ENCODE measurements at places on chromosomes 1 and 21.

DNA sequence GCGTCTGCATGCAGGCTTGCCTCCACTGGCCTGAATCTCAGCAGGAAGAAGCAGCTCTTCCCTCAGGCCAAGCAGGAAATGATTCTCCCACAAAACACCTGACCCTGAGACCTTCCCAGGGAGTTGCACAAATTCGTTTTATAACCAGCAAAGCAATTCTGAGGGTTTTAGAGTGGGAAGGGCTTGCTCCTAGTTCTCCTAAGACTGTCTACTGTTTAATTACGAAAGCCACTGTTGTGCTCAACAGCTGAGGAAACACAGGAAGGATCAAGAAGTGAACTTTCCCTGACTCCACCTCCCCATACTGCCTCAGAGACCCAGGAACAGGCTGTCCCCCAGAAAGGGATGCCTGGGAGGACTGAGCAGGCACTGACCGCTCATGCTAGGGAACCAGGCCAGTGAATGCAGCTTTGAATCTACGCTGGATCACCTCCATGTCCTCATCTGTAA is 37.0 kb upstream of the PUM1 start:
- DNase-seq: no peak

DNA sequence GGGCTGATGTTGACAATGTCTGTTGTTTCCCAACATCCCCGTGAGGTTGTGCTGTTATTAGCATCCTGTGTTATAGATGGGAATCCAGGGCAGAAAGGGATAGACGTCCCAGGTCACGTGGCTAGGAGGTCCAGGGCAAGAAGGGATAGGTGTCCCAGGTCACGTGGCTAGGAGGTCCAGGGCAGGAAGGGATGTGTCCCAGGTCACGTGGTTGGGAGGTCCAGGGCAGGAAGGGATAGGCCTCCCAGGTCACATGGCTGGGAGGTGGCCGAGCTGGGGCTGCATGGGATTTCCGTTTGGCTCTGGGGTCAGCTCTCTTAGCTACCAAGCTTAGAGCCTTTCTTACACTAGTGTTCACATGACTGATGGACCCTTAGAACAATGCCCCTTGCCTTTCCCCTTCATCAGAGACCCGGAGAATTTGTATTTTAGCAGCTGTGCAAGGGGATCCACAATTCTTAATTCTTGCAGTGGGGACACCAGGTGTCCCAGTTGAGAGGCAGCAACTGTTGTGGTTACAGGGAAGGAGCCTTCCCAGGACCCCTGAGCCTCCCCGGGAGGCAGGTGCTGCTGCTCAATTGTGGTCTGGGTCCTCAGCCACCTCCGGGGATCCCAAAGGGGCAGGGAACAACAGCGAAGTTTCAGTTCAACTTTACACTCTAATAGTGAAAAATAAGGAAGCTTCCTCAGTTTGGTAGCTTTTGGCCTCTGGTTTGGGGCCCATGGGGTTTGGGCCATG is 69.2 kb downstream of the UMODL1 start:
- DNase-seq: no peak

DNA sequence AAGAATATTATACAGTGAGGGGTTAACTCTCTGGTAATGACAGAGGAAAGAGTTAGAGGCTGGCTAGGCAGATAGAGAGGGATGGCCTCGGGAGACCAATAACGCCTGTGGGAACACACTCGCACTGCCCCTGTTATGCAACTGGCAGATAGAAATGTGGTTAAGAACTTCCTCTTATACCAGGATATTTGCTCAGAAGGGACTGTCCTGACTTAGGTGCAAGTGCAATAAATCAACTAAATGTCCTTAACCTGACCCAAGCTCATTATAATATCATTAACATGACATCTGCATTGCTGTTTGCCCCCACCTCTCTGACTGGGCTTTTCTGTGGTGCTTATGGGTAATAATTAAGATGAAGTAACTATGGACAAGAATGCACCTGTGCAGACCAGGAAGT is 1518.0 kb downstream of the NCAM2 start:
- no peak for DNase-seq

DNA sequence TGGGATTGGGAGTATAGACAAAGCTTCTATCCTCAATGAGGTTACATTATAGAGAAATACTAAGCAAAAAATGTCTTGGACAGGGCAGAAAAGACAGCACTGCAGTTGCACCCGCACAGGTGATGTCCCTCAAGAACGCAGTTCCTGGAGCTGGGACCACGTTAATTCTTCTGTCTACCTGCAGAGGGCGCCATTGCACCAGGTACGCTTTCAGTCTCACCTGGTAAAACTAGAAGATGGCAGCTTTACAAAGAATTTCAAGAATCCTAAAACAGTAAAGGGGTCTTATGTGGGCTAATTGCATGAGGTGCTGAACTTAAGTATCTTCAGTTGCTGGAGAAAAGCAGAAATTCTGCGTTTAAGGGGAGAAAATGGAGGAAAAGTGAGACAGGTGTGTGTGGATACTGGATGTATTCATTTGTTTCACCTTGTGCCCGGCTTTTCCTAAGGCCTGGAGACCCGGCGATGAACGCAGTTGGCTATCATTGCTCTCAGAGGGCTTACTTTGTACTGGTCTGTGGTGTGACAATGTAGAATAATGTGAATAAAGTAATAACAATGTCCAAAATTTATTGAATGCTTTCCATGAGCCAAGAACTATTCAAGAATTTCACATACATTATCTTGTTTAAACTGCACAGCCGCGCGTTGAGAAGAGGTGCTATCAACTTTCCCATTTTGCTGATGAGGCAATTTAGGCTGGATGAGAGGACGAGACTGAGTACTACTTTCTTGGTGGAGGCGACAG is 276.3 kb upstream of the GREM2 start:
- peak; percentile 21 for DNase-seq

DNA sequence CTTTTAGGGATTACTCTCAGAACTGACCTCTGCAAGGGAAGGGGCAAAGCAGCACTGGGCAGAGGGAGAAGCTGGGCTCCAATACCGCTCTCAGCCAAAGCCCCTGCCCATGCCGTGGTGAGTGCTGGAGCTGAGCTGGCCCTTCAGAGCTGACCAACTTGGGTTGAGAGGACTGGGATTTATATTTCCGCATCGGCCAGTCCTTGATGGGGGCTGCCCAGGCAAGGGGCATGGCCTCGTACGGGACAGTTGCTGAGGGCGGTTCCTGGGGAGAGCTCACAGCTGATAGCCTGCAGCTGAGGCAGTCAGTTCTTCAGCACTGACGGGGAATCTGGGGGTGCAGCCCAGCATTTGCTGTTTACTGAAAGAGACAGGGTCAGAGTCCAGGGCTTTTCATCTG is 8.0 kb downstream of the HUNK start:
- no peak for DNase-seq

DNA sequence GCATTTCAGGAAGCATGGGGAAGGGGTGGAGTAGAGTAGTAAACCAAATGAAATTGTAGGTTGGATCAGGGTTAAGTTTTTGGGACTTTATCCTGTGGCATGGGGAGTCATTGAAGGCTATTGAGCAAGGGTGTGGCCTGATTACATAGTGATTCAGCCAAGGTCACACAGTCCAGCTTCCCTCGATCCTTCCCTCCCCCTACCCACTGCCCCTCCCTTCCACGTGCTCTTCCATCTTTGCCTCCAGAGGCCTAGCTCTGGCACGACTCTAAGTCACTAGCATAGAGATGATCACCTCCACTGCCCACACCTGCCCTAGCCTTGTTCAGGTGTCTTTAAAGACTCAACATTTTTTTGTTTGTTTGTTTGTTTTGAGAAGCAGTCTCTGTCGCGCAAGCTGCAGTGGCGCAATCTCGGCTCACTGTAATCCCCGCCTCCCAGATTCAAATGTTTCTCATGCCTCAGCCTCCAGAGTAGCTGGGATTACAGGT is 37.2 kb upstream of the SLC9A1 start:
- no peak for DNase-seq

- DNase-seq: no peak
These were observed 234.5 kb upstream of the NEGR1 start for GRCh38 chr1:72516826-72517225.

- DNase-seq: no peak
These were observed 116.6 kb downstream of the SETD4 start for GRCh38 chr21:35943752-35944151.

DNA sequence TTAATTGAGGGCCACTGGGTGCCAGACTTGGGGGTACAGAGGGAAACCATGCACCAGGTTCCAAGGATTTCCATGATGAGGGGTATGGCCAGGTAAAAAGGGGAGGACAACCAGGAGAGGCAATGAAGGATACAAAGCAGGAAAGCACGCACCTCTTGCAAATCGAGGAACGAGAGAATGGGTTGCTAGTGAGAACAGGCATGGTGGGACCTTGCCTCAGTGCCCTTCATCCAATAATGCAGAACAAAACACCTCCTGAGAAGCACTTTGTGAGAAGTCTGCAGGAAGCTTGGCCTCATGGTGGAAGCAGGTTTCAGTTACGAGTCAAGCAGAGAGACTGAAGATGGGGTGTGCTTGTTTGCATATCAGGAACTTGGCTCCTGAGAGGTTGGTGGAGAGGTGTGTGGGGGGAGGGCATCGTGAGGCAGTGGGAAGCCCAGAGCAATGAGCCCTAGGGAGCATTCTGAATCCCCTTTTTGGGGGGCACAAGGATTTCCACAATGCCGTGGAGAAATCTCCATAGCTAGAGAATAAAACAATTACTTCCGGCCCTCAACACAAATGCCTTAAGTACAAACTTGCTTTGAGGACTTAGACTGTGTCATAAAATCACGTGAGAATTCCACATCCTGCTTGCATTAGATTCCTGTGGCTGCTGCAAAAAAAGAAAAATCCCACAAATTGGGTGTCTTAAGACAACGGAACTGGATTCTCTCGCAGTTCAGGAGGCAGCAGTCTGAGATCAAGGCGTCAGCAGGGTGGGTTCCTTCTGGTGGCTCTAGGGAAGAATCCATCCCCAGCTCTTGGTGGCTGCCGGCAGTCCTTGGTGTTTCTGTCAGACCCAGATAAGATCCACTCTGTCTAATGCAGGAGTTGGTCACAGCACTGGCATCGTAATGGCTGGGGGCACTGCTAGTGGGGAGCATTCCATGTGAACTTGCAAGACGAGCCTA is 54.9 kb upstream of the BACE2 start:
- no peak for DNase-seq

- DNase-seq: no peak
These were observed 190.6 kb upstream of the ZNHIT6 start for GRCh38 chr1:85898861-85899260.

DNA sequence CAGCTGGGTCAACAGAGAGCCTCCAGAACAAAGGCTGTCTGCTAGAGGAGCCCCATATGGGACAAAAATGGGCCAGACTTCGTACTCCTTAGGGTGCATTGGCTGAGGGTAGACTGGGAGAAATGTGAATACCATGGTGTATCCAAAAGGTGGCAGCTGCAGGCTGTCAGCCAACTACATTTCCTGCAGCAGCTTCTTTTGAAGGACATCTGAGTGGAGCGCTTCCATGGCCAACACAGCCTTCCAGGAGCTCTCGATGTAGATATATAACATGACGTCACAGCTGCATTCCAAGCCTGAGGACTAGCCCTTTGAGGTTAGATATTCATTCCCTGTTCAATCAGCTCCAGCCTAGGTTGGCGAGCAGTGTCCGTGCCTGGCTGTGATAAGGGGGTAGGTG is 107.7 kb downstream of the MAB21L3 start:
- DNase-seq: no peak

GRCh38 chr1:220748089-220748934 is at the start of gene MTARC2:
Gene MTARC2, plus strand, starts transcription at chr1:220748322. Its CDS starts 210 bp downstream, at chr1:220748532.
- DNase-seq: no peak

- DNase-seq: no peak
These were observed 3.5 kb upstream of the PIGV start for GRCh38 chr1:26784023-26784871.

GRCh38 chr1:91575909-91576519 is 75.4 kb downstream of the CDC7 start:
- no peak for DNase-seq

DNA sequence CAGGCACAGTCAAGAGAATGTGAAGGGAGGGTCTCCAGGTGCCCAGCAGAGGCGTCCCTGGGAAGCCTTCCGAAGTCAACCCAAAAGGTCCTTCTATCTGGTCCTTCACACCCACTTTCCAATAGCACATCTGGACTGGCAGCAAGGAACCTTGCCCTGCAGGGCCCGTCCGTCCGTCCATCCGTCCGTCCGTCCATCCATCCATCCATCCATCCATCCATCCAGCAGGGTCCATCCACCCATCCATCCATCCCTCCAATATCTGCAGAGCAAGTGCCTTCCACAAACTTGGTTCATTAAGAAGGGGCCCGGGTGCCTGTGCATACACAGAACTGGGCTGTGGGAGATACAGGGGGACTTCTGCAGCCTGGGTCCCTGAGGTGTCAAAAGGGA is 31.6 kb downstream of the SLC45A1 start:
- no peak for DNase-seq

GRCh38 chr1:226722901-226723656 is 16.0 kb downstream of the ITPKB start:
- DNase-seq: no peak

DNA sequence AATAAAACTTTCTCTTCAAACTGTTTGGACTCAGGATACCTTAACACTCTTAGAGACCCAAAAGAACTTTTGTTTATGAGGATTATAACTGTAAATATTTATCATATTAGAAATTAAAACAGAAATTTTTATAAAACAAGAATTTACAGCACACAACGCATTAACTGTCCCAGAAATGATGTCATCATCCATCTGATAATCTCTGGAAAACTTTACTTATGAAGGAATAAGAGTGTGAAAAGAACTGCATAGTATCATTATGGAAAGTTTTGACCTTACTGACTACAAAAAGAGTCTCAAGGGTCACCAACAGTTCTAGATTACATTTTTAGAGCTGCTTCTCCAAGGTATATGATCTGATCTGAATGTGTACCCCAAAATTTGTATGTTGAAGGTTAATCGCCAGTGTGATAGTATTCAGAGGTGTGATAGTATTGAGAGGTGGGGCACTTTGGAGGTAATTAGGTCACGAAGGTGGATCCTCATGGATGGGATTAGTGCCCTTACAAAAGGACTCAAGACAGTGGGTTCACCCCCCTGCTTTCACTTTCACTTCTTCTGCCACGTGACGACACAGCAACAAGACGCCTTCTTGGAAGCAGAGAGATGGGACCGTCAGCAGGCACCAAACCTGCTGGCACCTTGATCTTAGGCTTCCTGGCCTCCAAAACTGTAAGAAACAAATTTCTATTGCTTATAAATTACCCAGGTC is 95.7 kb upstream of the NR5A2 start:
- DNase-seq: no peak
